Adipose tissue (tissue), 3 donors: ENCODE measurements at places on chromosomes 16 and 17. TPM values are rescaled to one million over a fixed set of nuclear protein-coding genes. Genes with fewer than 3 reads are reported as not detected.

Gene LAT
- 9.4 TPM for polyA plus RNA-seq

Gene ABCA8
- 3.7 TPM for polyA plus RNA-seq

Gene CES1
- polyA plus RNA-seq, result 67.4 TPM

Gene MRC2
- 4.1 TPM for polyA plus RNA-seq

Gene SPATA32
- polyA plus RNA-seq, result 0.05 TPM

Gene DNAH2
- 0.19 TPM for polyA plus RNA-seq

Gene CHAD
- 5.6 TPM for polyA plus RNA-seq

Gene TEX14
- polyA plus RNA-seq, result 0.05 TPM

Gene KRT23
- polyA plus RNA-seq, result 0.89 TPM

Gene NPIPA2
- 0.52 TPM for polyA plus RNA-seq

Gene ASIC2
- polyA plus RNA-seq, result 0.10 TPM
